ENCODE measurements at places on chromosomes 3 and 15.

- no peak for DNase-seq
These were observed 46.8 kb downstream of the PIK3CA start for GRCh38 chr3:179194931-179195330.

DNA sequence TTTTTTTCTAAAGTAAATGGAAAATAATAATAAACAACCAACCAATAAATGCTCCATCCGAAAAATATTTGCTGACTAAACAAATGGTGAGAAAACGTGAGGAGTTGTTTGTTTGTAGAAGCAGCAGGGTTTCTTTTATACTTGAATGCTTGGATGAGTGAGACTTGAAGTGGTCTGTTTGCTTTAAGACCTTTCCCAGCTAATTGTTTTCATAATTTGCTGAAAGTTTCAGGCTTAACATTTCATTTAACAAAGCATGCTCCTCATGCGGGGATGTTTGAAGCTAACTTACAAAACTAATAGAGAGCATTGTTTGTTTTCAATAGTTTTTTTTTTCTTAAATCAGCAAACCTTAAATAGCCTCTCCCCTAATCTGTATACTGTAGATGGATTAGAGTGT, 484.6 kb downstream of the ROBO2 start:
- peak; percentile 18 for DNase-seq

GRCh38 chr15:94336817-94337467, 105.6 kb downstream of the MCTP2 start:
- DNase-seq, result no peak

- no peak for DNase-seq
These were observed 16.1 kb downstream of the KLF15 start for GRCh38 chr3:126340943-126341754.

GRCh38 chr15:74878273-74878672, 5.1 kb upstream of the SCAMP2 start:
- no peak for DNase-seq

DNA sequence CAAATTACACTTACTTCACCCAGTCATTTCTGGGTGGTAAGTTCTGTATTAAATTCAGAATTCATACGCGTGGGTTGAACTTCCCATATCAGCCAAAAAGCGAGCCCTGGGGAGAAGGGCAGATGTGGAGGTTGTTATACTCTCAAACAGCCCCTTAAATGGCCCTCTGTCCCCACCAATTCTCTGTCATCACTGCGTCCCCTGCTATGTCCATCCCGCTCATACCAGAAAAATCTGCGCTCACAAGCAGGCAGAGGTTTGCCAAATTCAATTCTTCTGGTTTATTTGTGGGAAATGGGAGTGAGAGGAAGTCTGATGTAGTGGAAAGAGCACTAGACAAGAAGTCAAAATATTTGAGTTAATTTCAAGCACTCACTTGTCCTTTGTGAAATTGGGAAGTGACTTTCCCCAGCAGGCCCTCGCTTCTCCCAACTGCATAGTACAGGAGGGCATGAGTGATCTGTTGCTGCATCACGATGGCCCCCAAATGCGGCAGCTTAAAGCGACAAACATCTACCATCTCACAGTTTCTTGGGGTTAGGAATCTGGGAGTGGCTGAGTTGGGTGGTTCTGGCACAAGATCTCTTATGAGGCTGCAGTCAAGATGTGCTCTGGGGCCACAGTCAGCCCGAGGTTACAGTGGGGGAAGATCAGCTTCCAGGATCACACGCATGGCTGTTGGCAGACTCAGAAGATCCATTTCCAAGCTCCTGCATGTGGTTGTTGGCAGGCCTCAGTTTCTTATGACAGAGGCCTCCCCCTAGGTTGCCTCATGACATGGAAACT, 67.7 kb downstream of the CPN2 start:
- no peak for DNase-seq

DNA sequence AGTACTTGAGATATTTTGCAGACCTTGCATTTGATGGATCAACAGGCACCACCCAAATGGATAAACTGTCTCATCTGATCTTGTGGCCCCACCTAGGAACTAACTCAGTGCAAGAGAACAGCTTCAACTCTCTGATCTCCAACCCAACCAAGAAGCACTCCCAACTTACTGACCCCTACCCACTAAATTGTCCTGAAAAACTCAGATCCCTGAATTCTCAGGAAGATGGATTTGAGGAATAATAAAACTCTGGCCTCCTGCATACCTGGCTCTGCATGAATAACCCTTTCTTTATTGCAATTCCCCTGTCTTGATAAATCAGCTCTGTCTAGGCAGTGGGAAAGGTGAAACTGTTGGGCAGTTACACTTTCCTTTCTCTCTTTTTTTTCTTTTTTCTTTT, 247.9 kb downstream of the ZPLD1 start:
- DNase-seq, result no peak

All from COR-L47 (cell line).